ENCODE measurements at places on chromosomes 5 and 9.

DNA sequence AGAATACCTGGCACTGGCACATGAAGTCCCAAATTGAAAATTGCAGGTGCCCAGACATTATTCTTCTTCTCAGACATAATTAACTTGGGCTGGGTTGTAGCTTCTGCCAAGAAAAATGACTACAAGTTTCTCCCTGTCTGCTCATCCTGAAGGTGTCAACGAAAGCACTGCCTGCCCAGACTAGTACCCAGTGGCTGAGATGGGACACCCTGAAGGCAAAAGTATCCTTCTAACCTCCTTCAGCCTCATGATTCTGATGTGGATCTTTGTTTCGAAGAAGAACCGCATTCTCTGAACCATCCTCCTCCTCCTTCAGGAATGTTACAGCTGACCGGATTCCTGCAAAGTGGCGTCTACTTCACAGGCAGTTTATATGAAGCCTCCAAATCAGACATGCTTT lies 161.1 kb upstream of the FST start:
- DNase-seq, result no peak

DNA sequence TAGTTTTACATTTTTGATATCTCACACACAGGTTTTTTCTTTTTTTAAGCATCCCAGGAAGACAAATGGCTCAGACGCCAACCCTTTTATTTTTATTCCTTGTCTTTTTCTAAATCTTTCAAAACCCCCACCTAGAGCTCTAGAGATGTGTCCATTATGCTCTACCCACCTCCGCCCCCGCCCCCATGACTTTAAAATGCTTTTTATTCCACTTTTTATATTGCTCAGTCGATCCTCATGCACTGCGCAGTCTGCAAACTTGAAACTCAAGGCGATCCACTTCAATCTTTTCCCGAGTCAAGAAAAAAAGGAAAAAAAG lies 411 bp upstream of the MAT2B start:
- no peak for DNase-seq

GRCh38 chr9:7974335-7974960 lies 174.9 kb upstream of the DMAC1 start:
- DNase-seq, result peak; percentile 30

- no peak for DNase-seq
These were observed 39.1 kb downstream of the WHRN start for GRCh38 chr9:114465906-114466900.

GRCh38 chr5:123813264-123813663 lies 301.3 kb downstream of the CSNK1G3 start:
- DNase-seq, result no peak

GRCh38 chr5:113692466-113692865 lies 179.0 kb downstream of the YTHDC2 start:
- DNase-seq, result no peak

- DNase-seq, result no peak
These were observed 64.3 kb downstream of the DMAC1 start for GRCh38 chr9:7735311-7735710.

GRCh38 chr9:133429641-133430161 lies 7.5 kb downstream of the ADAMTS13 start:
- DNase-seq, result no peak

DNA sequence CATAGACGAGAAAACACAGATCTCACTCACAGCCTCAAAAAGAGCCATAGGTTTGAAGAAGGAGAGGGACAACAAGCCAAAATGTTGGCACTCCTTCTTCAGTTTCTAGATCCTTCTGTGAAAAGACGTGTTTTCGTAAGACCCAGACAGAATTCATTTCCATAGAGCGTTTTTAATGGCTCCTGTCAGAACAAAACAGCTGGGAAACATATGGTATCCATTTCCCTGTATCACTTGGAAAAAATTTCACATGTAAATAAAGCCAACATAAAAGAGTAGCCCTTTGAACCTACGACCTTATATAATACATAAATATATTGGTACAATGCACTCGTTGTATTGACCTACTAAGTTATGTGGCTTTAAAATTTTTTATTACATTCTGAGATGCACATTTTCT lies 108.1 kb downstream of the SNCAIP start:
- DNase-seq, result no peak

- DNase-seq, result no peak
These were observed 855.5 kb upstream of the NUDT12 start for GRCh38 chr5:104418056-104418455.

DNA sequence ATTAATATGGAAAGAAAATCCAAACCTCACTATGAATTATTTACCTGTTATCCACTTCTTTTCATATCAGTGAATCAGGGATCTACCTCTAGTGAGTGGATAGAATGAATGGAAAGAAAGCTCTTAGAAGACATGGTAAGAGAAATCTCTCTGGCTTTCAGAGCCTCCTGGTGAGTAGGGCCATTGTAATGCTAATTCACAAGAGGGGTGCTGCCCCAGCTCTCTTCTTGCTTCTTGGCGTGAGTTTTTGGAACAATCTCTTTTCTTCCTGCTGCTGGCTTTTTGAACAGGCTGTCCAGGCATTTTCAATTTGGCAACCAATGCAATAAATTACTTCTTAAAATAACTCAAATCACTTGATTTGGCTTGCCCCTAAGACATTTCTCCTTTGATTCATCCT lies 49.9 kb upstream of the KCNN2 start:
- DNase-seq, result no peak

DNA sequence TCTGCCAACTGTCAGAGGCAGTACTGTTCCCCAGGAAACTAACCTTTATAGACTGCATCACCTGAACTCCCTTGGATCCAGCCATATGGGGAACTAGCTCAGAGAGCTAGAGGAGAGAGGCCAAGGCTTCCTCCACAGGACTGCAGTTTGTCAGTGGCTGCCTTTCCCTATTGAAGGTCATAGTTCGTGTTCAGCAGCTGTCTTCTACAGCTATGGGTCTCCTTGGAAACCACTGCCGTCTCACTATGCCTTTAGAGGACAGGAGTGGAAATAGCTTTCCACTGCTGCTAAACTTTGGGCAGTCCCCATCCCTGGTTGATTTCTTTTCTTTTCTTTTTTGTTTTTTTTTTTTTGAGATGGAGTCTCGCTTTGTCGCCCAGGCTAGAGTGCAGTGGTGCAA lies 4.4 kb upstream of the SLIT3 start:
- no peak for DNase-seq

DNA sequence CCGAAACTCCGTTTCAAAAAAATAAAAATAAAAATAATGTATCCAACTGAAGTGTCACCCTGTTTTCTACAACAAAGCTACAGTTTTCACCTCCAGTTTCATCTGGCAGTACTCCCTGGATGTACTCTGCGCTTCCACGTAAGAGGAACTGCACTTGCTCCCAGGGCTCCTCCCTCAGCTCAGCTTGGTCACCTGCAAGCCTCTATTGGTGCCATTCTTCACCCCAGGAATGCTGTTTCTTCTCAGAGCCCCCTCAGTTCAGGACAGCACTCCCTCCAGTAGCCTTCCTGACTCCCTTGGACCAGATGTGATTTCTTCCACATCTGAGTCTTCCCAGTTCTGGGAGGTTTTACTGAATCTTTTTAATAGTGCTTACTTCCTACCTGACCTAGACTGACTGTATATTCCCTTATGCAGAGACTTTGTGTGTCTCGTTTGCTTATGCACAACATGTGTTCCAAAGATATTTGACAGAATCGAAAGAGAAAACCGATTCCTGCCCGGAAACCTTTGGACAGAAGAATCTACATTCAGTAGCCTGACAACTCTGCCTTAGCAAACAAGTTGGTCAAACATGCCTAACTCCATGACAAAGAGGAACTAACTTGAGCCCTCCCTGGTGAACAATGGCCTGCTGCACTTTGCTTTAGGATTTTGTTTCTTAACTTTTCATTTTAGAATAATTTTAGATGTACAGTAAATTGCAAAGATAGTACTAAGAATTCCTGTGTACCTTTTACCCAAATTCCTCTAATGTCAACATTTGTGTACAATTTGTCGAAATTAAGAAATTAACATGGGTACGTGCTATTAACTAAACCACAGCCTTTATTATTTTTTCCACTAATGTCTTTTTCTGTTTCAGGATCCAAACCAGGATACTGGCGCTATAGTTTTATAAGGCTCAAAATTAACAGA lies 814 bp downstream of the CCDC125 start:
- DNase-seq, result no peak

- no peak for DNase-seq
These were observed 11.0 kb downstream of the GFI1B start for GRCh38 chr9:132989414-132989996.

GRCh38 chr9:135801070-135801469 lies 99.1 kb downstream of the KCNT1 start:
- no peak for DNase-seq

GRCh38 chr5:41213340-41213739 lies at the start of gene C6:
Gene C6, minus strand, starts transcription at chr5:41213532. Its CDS starts 10,302 bp downstream, at chr5:41203230.
- no peak for DNase-seq

- DNase-seq, result no peak
These were observed 338.5 kb downstream of the CETN3 start for GRCh38 chr5:90071066-90071465.

GRCh38 chr5:127830157-127830556 lies 127.0 kb downstream of the CCDC192 start:
- DNase-seq, result no peak

- no peak for DNase-seq
These were observed 578.1 kb downstream of the CSNK1G3 start for GRCh38 chr5:124090115-124090514.

DNA sequence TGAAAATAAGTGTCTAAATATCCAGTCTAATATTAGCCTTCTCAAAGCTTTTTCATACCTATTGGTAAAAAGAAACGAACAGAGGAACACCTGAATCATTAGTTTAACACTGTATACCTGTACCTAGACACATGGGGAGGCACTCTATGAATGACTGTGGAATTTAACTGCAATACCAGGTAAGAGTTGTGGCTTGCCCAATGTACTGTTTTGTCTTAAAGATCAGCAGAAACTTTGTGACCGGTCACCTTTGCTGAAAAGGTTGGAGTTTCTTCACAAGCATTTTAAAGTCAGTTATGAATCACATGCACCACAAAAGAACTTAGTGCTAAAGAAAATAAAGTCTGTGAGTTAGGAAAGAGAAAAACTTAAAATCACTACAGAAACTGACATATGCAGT lies 2.4 kb downstream of the PGGT1B start:
- no peak for DNase-seq

- DNase-seq, result no peak
These were observed 28.5 kb upstream of the CORO2A start for GRCh38 chr9:98220911-98221310.

DNA sequence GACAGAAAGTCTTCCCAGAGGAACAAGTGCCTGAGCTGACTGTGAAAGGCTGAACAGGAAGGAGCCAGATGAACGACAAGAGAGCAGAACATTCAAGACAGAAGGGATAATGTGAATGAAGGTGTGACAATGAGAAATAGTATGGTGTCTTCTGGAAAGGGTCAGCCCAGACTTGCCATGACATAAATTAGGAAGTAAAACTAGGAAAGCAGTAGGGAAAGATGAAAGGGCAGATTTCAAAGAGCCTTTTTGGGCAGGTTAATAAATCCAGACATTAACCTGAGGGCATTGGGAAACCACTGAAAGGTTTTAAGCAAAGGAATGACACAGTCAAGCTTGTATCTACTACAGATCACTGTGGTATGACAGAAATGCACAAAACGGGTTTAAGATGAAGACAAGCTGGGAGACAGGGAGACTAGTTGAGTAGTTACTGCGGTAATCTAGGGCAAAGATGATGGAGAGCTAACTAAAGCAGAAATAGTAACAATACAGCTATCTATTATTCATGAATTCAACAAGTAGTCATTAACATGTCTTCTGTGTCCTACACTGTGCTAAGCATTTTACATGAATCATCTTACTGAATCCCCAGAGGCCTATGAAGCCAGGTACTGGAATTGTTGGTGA lies 580.9 kb upstream of the WWC1 start:
- DNase-seq, result no peak

DNA sequence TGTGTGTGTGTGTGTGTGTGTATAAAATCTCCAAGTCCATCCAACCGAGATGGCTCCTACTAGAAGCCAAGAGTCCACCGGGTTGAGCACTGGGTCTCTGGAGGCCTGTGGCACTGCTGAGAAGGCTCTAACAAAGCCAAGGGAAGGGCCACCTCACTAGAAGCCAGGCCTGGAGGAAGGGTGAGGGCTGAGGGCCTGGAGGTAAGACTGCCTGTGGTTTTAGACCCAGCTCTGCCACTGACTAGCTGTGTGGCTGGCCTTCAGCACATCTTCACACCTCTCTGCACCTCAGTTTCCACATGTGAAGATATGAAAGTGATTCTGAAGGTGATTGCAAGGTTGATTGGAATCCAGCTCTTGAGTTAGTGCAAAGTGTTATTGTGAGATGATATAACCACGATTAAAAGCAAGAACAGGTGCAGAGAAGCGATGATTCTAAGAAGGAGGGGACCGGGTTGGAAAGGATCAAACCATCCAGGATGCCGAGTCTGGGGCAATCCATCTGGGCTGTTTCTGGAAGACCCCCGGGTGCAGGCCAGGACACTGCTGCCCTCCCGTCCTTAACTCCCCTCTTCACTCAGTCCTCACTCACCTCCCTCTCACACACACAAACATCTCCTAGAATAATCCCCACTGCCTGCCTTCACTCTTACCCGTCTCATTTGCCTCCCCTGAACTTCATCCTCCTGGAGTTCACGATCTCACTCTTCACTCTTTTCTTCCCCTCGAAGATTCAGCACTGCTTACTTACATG lies 2.3 kb downstream of the IL4 start:
- no peak for DNase-seq

DNA sequence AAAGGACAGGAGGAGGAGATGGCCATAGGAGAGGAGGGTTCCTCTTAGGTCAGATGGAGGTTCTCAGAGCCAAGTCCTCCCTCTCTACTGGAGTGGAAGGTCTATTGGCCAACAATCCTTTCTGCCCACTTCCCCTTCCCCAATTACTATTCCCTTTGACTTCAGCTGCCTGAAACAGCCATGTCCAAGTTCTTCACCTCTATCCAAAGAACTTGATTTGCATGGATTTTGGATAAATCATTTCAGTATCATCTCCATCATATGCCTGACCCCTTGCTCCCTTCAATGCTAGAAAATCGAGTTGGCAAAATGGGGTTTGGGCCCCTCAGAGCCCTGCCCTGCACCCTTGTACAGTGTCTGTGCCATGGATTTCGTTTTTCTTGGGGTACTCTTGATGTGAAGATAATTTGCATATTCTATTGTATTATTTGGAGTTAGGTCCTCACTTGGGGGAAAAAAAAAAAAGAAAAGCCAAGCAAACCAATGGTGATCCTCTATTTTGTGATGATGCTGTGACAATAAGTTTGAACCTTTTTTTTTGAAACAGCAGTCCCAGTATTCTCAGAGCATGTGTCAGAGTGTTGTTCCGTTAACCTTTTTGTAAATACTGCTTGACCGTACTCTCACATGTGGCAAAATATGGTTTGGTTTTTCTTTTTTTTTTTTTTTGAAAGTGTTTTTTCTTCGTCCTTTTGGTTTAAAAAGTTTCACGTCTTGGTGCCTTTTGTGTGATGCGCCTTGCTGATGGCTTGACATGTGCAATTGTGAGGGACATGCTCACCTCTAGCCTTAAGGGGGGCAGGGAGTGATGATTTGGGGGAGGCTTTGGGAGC lies 3.1 kb downstream of the EGR1 start:
- no peak for DNase-seq

- DNase-seq, result no peak
These were observed 27.1 kb downstream of the DPYSL3 start for GRCh38 chr5:147482706-147483180.

Data from CD4-positive, alpha-beta T cell (primary cell).